Right ventricle myocardium superior (tissue), 1 donor: ENCODE measurements at places on chromosomes 6 and 20.

DNA sequence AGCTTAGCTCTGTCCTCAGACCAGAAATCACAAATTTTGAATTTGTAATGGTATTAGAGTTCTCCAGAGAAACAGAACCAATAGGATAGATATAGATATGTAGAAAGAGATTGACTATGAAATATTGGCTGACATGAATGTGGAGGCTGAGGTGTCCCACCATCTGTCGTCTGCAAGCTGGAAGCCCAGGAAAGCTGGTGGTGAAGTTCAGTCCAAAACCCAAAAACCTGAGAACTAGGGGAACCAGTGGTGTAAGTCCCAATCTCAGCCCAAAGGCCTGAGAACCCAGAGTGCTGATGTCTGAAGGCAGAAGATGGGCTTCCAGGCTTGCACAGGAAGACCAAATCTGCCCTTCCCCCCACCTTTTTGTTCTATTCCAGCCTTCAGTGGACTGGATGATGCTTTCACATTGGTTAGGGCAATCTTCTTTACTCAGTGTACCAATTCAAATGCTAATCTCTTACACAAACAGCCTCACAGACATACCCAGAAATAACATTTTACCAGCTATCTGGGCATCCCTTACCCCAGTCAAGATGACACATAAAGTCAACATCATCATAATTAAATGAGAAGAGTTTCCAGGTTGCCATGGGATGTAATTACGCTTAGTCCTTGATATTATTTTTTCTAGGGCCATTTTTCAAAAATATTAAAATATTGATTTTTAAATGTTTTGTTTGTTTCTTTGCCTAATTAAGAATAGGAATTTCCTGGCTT lies 570.8 kb downstream of the UTRN start:
- no peak for DNase-seq

DNA sequence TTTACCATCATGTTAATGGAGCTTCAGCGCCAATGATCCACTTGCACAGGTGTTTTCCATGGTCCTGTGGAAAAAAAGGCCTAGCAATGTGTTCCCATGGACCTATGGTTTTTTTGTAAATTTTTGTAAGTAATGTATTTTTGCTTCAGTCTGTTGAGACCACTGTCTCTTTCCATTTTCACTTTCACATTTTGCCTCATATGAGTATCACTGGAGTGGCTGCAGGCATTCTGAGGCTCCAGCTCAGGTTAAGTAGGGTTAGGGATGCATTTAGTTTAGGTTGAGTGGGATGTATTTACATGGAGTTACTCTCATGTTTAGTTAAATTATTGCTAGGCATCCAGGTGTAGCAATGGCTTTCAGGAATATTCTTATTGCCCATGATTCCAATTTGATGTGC lies 19.2 kb upstream of the LMBRD1 start:
- DNase-seq = no peak

GRCh38 chr6:140382355-140382754 lies 1007.9 kb upstream of the CITED2 start:
- DNase-seq = no peak

- DNase-seq = no peak
Observed at GRCh38 chr6:54255886-54256285, 52.4 kb upstream of the TINAG start.

- no peak for DNase-seq
Observed at GRCh38 chr20:19354950-19355349, 142.5 kb downstream of the SLC24A3 start.

DNA sequence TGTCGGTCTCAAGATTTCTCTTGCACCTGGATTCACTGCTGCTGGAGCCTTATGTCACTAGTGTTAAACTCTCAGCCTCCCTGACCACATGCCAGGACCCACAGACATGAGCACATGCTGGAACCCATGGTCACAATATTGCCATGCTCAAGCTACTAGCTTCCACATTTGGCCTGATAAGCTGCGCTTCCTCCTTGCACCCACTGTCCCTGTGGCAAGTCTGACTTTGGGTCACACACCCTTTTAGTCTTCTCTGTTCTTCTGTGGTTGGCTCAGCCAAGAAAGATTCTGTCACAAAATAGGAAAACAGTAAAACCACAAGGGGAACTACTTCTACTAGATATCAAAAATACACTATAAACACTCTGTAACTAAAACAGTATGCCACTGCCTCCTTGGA lies 68.9 kb upstream of the HDAC2 start:
- no peak for DNase-seq

DNA sequence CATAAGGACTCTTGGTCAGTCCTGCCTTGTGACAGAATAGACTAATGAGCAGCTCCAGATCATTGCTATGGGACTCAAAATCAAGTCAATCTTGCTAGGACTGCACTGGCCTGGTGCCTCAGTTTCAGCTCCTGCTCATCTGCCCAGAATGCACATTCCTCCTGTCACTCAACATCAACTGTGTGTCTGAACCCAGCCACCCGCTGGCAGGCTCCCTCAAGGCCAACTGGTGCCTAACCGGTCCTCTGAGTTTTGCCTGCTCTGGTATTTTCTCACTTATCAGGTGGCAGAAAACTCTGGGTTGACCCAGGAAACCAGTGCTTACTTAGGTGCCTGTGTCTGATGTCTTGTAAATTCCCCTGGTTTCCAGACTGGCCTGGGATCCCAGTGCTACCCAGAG lies 297.7 kb downstream of the DHX35 start:
- no peak for DNase-seq

DNA sequence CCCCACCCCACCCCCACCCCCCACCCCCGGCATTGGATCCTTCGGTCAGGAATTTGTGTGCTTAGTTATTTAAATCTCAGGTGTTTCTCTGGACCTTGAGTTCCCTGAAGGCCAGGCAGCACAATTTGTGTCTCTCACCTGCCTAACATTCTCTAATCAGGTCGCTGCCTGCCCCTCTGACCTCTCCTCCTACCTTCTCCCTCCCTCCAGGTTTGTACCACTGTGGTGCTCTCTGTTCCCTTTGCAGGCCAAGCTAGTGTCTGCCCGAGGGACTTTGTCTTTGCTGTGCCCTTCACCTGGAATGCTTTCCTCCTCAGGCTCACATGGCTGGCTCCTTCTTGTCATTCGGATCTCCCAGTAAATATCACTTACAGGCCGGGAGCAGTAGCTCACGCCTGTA lies 131.4 kb upstream of the SLC2A12 start:
- DNase-seq = no peak
